ENCODE measurements at places on chromosomes 3 and 15.

- no peak for DNase-seq
Measured at GRCh38 chr15:74841891-74842373, 1.0 kb downstream of the ULK3 start.

DNA sequence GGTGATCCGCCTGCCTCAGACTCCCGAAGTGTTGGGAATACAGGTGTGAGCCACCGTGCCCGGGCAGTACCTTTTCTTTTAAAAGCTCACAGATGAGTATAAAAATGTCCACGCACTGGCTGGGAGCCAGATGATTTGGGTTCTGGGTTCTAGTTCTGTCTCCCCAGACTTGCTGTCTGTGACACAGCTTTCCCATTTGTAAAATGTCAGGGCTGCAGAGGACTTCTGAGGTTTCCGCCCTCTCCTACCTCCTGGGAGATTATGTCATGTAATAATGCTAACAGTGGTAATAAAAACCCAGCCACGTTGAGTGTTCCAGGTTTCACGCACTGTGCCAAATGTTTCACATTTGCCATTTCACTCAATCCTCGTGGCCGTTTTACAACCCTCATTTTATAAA lies 1.3 kb upstream of the PPP4R2 start:
- no peak for DNase-seq

DNA sequence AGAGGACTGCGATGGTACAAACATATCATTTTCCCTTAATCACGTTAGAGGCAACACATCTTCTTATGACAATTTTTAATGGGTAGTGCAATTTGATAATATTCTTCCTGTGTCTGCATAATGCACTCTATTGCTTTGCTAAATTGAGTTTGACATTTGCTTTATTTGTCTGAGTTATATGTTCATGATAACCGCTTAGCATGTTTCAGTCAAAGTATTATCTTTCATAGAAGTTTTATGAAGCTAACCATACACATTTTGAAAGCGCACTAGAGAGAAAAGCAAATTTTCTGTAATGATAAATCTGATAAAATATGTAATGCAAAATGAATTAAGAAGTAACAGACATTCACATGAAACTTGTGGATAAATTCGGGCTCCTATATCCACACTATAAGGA lies 1276.9 kb downstream of the ZPLD1 start:
- no peak for DNase-seq

DNA sequence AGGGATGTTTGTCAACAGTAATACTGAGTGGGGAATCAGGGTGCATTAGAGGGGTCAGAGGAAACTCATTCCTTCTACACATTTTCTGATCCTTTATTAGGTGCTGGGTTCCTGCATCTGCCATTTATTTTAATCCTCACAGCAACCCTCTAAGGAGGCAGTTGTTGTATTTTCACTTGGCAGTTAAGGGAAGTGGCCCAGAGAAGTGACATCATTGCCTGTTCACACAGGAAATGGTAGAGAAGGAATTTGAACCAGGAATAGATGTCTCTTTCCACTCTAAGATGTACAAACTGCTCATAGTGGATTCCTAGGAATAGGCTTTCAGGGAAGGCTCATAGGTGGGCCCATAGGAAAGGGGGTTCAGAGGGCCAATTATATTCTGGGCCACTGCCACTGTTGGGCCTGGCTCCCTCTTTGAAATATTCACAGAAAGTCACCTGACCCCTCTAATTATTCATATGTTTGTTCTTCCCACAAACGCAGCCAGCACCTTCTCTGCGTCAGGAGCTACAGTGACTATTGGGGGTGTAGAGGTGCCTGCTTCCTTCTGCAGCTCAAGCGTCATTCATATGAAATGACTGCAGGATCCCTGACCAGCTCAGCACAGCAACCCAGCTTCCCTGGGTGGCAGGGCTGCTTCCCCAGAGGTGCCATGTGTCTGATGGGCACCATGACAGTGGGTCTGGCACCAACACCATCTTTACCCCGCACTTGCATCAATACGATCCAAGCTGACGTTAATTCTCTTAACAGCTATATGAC lies 163.9 kb upstream of the SMAD3 start:
- no peak for DNase-seq

- DNase-seq, result no peak
Measured at GRCh38 chr3:6860954-6861624, at the start of gene GRM7. Gene GRM7 (plus strand): TSS chr3:6861115.

DNA sequence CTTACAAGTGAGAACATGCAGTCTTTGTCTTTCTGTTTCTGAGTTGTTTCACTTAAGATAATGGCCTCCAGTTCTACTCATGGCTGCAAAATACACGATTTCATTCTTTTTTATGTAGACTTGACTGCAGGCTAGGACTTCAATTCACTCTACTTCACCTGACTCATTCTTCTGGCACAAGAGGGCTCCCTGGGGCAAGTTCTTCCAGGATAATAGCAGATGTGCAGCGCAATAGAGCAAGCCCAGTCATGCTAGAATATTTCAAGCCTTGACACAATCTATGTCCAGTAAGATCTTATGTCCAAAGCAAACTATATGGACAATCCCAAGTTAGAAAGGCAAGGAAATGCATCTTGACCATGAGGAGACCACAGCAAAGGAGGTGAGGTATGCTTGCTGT lies 211.7 kb upstream of the GADL1 start:
- DNase-seq, result no peak

- DNase-seq, result no peak
Measured at GRCh38 chr3:112132975-112133448, at the start of gene GCSAM. Gene GCSAM (minus strand): TSS chr3:112133248. CDS start chr3:112133120, 128 bp downstream.

DNA sequence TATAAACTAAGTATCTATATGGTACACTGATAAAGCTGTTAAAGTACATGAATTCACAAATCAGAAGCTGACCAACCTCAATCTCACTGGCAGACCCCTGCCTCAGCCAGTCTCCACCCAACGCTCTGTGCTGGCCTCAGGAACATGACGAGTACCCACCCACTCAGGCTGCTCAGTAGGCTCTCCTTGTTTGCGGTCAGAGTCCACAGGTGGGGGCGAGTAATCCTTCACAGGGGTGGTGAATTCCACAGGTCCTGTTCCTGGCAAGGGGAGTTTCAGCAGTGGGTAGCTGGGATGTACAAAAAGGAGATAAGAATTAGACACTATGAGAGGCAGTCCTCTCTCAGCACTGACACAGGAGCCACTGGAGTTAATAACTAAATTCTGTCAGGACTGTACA lies 40.9 kb downstream of the SCAP start:
- DNase-seq, result no peak

DNA sequence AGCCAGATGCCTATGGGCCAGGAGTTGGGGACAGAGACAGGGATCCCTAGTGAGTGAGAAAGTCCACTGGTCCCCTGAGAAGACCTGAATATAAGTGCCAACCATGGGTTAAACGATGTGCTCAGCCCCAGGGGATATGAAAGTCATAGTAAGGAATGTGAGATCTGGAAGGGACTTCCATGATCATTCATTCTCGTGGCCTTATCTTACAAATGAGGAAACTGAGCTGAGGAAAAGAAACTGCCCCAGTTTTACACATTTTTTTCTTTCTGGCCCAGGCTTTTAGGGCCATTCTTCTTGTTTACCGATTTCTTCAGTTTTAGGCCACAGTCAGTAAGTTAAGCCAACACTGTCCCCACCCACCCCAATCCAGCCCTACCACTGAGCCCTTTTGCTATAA lies 11.1 kb downstream of the CD80 start:
- DNase-seq, result no peak

All from Calu3 (cell line).